ENCODE measurements at places on chromosomes 1 and 21.

- DNase-seq: no peak
Observed at GRCh38 chr21:46552274-46552673, 52.6 kb downstream of the S100B start.

DNA sequence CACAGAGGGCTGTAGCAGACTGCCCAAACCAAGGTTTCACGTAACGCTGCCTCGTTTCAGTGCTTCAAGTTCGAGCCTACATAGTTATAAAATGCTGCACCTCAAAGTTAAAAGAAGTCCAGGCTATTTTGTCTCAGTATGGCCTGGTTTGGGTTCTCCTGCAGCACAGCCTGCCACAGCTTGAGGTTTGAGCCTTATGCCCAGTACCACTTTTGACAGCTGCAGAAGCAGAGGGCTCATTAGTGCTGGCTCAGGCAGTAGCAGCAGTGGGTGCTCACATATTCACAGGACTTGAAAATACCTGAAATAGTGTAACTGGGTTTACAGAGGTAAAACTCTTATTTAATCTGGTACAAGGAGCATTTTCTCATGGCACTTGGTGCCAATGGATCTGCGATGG, 15.3 kb downstream of the SPATA46 start:
- no peak for DNase-seq

GRCh38 chr1:39187275-39188046, 17.0 kb upstream of the MACF1 start:
- DNase-seq: no peak

- DNase-seq: no peak
Observed at GRCh38 chr1:9281071-9281827, 11.4 kb upstream of the SPSB1 start.

DNA sequence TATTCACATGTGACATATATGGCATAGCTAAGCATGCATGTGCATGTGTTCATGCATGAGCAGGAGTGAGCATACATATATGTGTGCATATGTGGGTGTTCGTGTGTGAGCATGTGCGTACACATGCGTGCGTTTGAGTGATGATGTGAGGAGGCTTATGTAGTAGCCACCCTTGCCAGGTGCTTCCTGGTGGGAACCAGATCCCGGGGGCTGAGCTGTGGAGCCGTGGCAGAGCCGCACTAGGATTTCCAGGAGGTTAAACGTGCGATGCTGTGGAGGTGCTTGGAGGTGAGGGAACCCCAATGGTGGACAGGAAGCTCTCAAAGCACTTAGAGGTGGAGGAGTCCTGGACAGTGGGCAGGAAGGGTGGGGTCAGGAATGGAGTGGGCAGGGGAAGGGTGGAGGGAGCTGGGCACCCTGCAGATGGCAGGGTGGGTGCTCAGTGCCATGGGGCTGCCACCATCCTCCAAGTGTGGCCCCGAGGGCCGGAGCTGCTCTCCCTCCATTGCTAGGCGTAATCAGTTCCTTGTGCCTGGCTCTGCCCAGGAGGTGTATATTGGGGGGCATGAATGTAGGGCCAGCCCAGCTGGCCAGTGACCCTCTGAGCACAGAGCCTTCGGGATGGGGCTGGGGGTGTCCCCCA, 48.5 kb downstream of the COL18A1 start:
- no peak for DNase-seq

DNA sequence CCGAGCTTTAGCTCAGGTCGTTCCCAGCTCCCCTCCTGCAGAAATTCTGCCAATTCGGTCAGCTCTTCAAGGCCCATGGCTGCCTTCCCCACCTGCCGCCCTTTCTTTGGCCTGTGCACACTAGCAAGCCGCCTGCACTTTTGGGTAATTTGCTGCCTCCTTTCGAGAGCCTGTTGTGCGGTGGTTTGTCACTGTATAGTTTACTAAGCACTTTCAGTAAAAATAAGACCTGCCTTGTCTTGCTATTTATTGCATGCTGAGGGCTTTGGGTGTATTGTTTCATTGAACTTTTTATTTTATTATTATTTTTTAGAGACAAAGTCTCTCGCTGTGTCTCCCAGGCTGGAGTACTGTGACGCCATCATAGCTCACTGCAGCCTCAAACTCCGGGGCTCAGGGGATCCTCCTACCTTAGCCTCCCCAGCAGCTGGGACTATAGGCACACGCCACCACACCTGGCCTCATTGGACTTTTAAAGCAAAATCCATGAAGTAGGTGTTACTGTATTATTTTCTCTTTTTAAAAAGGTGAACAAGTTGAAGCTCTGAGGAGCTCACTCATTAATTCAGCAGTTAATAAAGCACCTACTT, 1.1 kb upstream of the FABP3 start:
- DNase-seq: no peak

Data from AG09309 (cell line).